ENCODE measurements at places on chromosomes 12 and 14. TPM values are rescaled to one million over a fixed set of nuclear protein-coding genes. Genes with fewer than 3 reads are reported as not detected.

Gene ACOT2
- total RNA-seq = 151 TPM

Gene BDKRB2
- 5.4 TPM for total RNA-seq

Gene HOXC6
- total RNA-seq = 0.50 TPM

Gene BCL11B
- 0.59 TPM for total RNA-seq

Gene DAO
- total RNA-seq = not detected

Data from left cardiac atrium (tissue), 4 donors.